CD8-positive, alpha-beta memory T cell (primary cell): ENCODE measurements at places on chromosomes 5 and 9. TPM values are rescaled to one million over a fixed set of nuclear protein-coding genes. Genes with fewer than 3 reads are reported as not detected.
A peak's percentile ranks its signal among the peaks of the same experiment; 100 is the strongest.

GRCh38 chr9:33068991-33069390, 7.5 kb downstream of the SMU1 start:
- DNase-seq: no peak
- no peaks in the 10 kb centered on the region for H3K27me3 ChIP-seq
- H3K4me3 ChIP-seq: no peak overlapping the region
- no peak overlapping the region for H3K27ac ChIP-seq
- H3K4me1 ChIP-seq: no peaks in the 10 kb centered on the region

- H3K4me1 ChIP-seq: no peaks in the 10 kb centered on the region
- no peaks in the 10 kb centered on the region for H3K36me3 ChIP-seq
- H3K27me3 ChIP-seq: no peaks in the 10 kb centered on the region
- no peak for DNase-seq
These were observed 431.0 kb upstream of the SLC30A5 start for GRCh38 chr5:68662804-68663307.

The IL5 gene
- 83.0 TPM for total RNA-seq

GRCh38 chr9:35569206-35569605, 35.9 kb upstream of the TESK1 start:
- H3K27me3 ChIP-seq: no peaks in the 10 kb centered on the region
- no peak overlapping the region for H3K27ac ChIP-seq
- no peaks in the 10 kb centered on the region for H3K36me3 ChIP-seq
- no peaks in the 10 kb centered on the region for H3K4me1 ChIP-seq

GRCh38 chr5:90650767-90651166, 92.2 kb downstream of the ADGRV1 start:
- no peaks in the 10 kb centered on the region for H3K4me1 ChIP-seq
- no peaks in the 10 kb centered on the region for H3K27me3 ChIP-seq
- DNase-seq: no peak

The ALDH7A1 gene
- total RNA-seq: 4.4 TPM

GRCh38 chr5:149640350-149640999, 59.2 kb downstream of the ARHGEF37 start:
- H3K27me3 ChIP-seq: no peaks in the 10 kb centered on the region
- no peak overlapping the region for H3K27ac ChIP-seq
- no peak overlapping the region for H3K4me3 ChIP-seq
- H3K36me3 ChIP-seq: no peaks in the 10 kb centered on the region

- DNase-seq: no peak
- H3K27ac ChIP-seq: peak overlapping the region; percentile 41
- H3K4me3 ChIP-seq: no peak overlapping the region
- peaks cover 49% of the 10 kb centered on the region for H3K4me1 ChIP-seq
- H3K36me3 ChIP-seq: peaks cover 4% of the 10 kb centered on the region
These were observed 4.0 kb downstream of the ETF1 start for GRCh38 chr5:138538943-138539627.

The MEGF10 gene
- not detected for total RNA-seq

DNA sequence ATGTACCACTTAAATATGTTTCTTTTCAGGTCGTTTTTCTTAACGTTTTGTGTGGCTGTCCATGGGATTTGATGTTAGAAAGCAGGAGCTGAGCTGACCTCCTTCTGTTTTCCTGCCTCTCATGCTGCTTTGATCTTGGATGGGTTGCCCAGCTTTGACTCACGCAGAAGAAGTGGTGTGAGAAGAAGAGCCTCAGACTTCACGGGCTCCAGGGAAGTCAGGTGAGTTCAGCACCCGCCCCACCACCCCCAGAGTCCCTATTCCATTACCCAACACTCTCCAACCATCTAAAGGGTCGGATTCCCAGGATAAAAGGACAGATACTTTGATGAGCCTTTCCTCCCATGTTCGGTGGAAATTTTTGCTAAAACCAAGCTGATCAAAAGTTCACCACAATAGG, 373.4 kb downstream of the IRX2 start:
- H3K36me3 ChIP-seq: no peaks in the 10 kb centered on the region
- H3K4me3 ChIP-seq: no peak overlapping the region
- H3K4me1 ChIP-seq: no peaks in the 10 kb centered on the region

DNA sequence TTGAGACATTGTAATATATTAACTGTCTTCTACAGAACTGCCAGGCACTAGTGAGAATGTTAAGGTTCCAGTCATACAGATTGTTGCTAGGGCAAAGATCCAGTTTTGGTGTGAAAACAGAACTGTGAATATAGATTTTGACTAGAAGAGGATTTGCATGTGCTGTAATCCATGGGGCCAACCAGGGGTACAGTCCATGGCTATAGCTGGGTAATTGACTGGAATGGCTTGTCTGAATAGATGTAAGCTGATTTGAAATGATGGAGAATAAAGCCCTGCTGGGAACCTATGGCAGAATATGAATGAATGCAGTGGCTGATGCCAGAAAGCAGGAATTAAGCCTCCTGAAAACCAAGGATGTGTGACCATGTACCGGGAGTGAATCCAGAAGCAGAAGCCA, 748.5 kb upstream of the CDH10 start:
- no peaks in the 10 kb centered on the region for H3K36me3 ChIP-seq
- no peaks in the 10 kb centered on the region for H3K4me1 ChIP-seq
- H3K27ac ChIP-seq: no peak overlapping the region
- no peak overlapping the region for H3K4me3 ChIP-seq

- no peak for DNase-seq
- H3K4me1 ChIP-seq: no peaks in the 10 kb centered on the region
- H3K27ac ChIP-seq: no peak overlapping the region
- H3K36me3 ChIP-seq: no peaks in the 10 kb centered on the region
- H3K27me3 ChIP-seq: no peaks in the 10 kb centered on the region
These were observed 440.9 kb upstream of the EDIL3 start for GRCh38 chr5:84825606-84826005.

DNA sequence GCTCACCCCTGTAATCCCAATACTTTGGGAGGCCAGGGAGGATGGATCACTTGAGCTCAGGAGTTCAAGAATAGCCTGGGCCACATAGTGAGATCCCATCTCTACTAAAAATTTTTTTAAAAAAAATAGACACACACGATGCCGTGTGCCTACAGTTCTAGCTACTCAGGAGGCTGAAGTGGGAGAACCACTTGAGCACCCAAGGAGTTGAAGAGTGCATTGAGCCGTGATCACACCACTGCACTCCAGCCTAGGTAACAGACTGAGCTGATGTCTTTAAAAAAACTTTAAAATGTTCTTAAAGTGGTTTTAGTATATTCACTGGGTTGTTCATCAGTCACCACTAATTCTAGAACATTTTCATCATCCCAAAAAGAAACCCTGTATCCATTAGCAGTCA, 51.9 kb upstream of the RNF38 start:
- no peak overlapping the region for H3K4me3 ChIP-seq
- no peaks in the 10 kb centered on the region for H3K27me3 ChIP-seq
- H3K36me3 ChIP-seq: no peaks in the 10 kb centered on the region
- H3K4me1 ChIP-seq: peaks cover 25% of the 10 kb centered on the region
- no peak overlapping the region for H3K27ac ChIP-seq

- no peak overlapping the region for H3K4me3 ChIP-seq
- H3K4me1 ChIP-seq: no peaks in the 10 kb centered on the region
These were observed 316.3 kb downstream of the MCTP1 start for GRCh38 chr5:94968507-94969095.

The PLEKHG4B gene
- not detected for total RNA-seq

- DNase-seq: no peak
- H3K27ac ChIP-seq: no peak overlapping the region
- no peak overlapping the region for H3K4me3 ChIP-seq
These were observed 2.2 kb downstream of the GFPT2 start for GRCh38 chr5:180350711-180351465.

The SPINK14 gene
- not detected for total RNA-seq

GRCh38 chr9:68703672-68704071, 1.4 kb upstream of the PIP5K1B start:
- H3K36me3 ChIP-seq: no peaks in the 10 kb centered on the region
- DNase-seq: no peak
- no peaks in the 10 kb centered on the region for H3K4me1 ChIP-seq
- no peak overlapping the region for H3K27ac ChIP-seq
- no peak overlapping the region for H3K4me3 ChIP-seq
- H3K27me3 ChIP-seq: peaks cover 20% of the 10 kb centered on the region

- H3K36me3 ChIP-seq: no peaks in the 10 kb centered on the region
- DNase-seq: no peak
- H3K27me3 ChIP-seq: no peaks in the 10 kb centered on the region
- no peak overlapping the region for H3K27ac ChIP-seq
These were observed 131.8 kb upstream of the FBN2 start for GRCh38 chr5:128669803-128670202.

DNA sequence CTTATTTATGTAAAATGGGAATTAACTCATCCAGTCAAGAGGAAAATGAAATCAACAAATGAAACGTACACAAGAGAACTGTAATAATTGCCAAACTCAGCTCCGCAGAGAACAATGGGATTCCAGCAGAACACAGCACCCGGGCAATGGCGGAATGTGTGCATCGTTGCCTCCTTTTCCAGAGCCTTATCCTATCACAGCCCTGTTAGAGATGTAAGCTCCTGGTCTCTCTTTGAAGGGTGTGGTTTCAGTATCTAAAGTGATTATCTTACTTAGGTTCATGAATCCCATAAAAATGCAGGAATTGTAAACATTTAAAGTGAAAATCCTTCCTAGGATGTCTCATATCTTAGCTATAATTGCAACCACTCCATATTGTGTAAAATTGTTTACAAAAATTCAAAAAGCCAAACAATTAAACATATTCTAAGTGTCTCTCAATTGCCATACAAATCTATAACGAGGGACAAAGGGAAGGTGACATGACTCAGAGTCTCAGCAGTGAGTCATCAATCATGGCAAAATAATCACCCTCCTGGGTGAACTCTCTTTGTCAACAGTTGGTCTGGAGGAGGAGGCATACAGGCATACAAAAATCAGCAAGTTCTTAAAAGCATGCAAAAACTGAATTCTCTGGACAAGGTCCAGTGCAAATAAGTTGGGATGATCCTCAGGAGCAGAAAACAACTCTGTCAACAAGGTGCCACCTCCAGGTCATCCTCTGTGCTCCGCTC, 22.6 kb downstream of the SEMA5A start:
- no peak overlapping the region for H3K4me3 ChIP-seq
- H3K27ac ChIP-seq: no peak overlapping the region
- H3K36me3 ChIP-seq: no peaks in the 10 kb centered on the region
- no peak for DNase-seq

The SLC36A2 gene
- not detected for total RNA-seq

DNA sequence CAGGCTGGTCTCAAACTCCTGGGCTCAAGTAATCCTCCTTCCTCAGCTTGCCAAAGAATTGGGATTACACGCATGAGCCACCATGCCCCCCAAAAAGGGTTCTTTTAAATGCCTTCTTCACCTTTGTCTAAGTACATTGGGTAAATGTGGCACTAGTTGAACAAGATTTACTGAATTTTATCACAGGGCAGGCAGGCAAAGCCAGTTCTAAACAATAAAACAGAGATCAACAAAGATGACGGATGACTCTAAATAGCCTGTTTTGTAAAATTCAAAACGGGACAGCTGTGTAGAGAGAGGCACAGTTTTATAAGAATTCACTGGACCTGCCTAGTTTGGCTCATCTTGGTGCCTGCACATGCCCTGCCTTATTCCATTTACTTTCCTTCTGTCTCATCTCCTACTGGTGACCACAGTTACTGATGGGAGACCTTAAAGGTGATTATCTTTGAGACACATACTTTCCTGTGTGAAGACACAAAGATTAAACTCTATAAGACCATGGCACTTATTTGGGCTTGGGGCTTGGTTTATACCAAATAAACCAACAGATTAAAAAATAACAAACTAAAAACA, 149.6 kb upstream of the DMRT1 start:
- H3K27ac ChIP-seq: no peak overlapping the region
- DNase-seq: no peak
- no peaks in the 10 kb centered on the region for H3K36me3 ChIP-seq
- H3K4me1 ChIP-seq: no peaks in the 10 kb centered on the region
- H3K4me3 ChIP-seq: no peak overlapping the region

The PCDHB10 gene
- not detected for total RNA-seq

The COL23A1 gene
- total RNA-seq: 0.28 TPM

GRCh38 chr9:8877753-8878494, 1078.3 kb upstream of the DMAC1 start:
- H3K36me3 ChIP-seq: no peaks in the 10 kb centered on the region
- DNase-seq: no peak
- H3K27me3 ChIP-seq: no peaks in the 10 kb centered on the region
- no peaks in the 10 kb centered on the region for H3K4me1 ChIP-seq
- H3K27ac ChIP-seq: no peak overlapping the region

The WHRN gene
- total RNA-seq: 8.6 TPM

The ANKDD1B gene
- 0.44 TPM for total RNA-seq
